ENCODE measurements at places on chromosomes 16 and 17.

- no peak for DNase-seq
Measured at GRCh38 chr17:80769936-80770625, 221.6 kb upstream of the CHMP6 start.

DNA sequence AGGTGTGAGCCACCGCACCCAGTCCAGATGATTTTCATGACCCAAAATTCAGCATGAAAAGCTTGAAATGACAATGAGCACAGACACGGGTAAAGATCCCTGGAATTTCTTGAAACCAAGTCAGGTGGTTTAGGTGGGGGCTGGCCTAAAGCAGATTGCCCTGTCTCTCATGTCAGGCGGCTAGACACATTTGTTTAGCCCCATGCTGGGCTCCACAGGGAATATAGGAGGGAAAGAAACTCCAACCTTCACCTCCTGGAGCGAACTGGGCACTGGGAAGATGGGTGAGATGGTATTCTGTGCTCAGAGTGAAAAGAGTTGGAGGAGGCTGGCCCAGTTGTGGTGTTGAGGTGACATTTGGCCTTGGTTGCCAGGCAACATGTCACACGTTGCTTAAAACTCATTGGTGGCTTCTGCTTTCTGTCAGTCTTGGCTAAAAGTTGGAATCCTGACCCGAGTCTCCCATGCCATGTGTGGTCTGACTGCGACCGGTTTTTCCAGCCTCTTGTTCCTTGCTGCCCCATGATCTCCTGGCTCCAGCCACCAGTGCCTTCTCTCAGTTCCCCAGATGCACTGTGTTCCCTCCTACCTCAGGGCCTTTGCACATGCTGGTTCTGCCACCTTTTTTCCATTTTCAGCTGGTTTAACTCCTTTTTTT lies 113.7 kb downstream of the ABCC6 start:
- DNase-seq = no peak

DNA sequence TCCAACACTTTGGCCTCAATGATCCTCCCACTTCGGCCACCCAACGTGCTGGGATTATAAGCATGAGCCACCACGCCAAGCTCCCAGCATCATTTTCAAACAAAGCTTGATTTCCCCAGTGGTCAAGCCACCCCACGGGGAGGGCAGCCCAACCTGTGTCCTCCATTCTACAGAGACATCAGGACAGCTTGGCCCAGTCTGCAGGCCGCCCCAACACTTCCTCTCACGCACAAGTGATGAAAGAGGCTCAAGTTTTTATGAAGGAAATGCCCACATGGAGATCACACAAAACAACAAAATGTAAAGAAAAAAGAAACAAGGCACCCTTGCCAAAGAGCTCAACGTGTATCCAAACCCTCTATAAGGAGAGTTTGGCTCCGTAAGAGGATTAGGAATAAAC lies 112.4 kb downstream of the XYLT1 start:
- no peak for DNase-seq

DNA sequence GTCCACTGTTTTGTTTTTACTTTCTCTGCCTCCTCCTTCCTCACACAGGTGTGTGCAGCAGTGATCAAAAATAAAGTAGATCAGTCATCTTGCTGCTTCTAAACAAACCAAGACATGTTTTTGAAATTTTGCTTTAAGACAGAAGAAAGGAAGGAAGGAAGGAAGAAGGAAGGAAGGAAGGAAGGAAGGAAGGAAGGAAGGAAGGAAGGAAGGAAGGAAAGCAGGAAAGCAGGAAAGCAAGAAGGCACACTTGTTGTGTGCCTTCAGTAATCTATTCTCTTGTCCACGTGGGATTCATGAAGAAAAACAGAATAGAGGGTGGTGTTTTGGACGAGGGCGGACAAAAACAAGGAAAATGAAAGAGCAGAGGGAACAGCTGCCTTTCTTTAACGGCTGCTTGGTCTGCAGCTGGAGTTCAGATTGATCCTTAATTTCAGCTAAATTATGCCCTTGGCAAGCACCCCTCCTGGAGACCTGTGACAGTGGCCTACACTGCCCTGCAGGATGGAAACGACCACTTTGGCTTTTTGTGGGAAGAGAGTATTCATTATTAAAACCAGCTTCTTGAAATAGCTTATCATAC lies 188.5 kb upstream of the IRX3 start:
- DNase-seq = no peak

DNA sequence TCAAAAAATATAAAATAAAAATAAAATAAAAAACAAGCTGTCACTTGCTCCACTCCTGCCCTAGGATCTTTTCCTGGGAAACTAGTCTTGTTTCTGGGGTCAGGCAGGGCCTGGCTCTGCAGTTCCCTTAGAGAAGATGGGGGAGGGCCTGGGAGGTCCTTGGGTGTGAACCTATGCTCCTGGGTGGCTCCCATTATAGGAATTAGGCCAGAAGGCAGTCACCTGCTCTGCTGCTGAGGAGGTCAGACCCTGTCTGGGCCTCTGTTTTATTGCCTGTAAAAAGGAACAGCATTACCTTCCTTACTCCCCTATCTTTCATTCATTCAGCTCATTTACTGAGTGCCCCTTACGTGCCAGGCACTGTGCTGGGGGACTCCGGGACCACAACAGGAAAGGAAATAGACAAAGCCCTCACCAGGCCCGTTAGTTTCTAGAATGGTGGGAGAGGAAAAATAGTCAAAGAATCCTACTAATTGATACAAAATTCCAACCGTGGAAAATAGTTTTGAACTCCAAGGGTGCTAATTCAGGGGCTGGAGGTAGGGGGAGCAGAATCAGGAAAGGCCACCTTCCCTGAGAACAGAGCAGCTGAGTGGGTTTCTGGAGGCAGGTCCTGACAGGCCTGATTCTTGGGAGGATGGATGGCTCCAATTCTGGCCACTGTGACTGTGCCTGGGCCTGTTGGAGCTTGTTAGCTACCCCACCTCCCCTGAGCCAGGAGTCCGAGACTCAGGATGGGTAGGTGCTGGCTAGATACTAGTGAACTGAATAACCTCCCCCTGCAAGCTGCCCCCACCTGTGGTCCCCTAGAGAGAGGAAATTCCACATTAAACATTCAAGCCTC lies 1.3 kb upstream of the SLC46A1 start:
- DNase-seq = no peak

GRCh38 chr16:70695331-70696070 lies 9.6 kb upstream of the MTSS2 start:
- DNase-seq = no peak

DNA sequence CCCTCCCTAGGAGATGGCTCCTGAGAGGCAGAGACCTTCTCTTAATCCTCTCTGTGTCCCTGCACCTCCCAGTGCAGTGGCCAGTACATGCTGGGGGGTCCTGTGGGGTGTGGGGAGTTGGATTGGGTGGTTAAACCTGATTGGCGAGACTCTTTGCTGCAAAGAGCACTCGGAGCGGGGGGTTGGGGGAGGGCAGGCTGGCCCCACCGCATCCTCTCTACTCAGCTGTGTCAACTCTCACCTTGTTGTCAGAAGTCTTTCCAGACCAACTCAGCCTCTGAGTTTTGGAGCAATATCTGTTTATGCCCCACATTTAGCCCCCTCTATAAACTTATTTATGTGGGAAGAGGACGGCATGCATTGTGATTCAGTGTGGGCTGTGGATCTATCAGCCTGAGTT lies 40.0 kb downstream of the SMARCE1 start:
- DNase-seq = no peak

- DNase-seq = no peak
Measured at GRCh38 chr16:80573700-80574120, 32.9 kb downstream of the DYNLRB2 start.

GRCh38 chr17:31721291-31722025 lies 137.6 kb downstream of the COPRS start:
- no peak for DNase-seq

DNA sequence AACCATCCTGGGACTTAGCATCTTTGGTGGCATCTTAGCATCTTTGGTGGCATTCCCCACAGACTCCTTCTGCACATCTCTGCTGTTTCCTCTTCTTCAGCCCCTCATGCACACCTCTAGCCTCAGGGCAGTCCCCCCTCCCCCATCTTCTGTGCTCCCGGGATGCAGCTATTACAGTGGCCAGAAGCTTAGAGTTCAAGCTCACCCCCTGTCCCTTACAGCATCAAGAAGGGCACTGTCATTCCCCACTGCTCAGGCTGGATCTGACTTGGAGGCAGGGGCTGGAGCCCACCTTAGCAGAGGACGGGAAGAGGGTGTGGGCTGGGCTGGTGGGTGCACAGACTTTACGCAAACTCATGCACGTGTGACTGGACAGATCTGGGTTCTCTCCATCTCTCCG lies 650 bp downstream of the EPN3 start:
- no peak for DNase-seq

GRCh38 chr17:66751771-66752170 lies 83.1 kb upstream of the CACNG5 start:
- no peak for DNase-seq

- no peak for DNase-seq
Measured at GRCh38 chr16:17446661-17447060, 24.1 kb downstream of the XYLT1 start.

DNA sequence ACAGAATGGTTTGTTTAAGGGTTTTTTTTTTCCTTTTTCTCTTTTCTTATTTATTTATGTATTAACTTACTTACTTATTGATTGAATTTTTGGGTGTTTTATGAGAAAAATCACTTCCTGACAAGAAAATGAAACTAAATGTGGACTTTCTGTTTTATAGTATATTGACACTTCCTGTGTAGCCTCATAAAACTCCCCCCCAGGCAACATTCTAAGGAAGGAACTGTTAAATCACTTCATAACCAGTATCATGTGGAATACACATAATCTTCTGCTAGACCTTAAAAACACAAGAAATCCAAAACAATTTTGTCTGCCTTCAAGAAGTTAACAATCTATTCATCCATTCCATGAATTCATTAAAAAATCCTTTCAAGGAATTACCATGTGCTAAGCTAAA lies 164.1 kb upstream of the TOM1L1 start:
- DNase-seq = no peak

DNA sequence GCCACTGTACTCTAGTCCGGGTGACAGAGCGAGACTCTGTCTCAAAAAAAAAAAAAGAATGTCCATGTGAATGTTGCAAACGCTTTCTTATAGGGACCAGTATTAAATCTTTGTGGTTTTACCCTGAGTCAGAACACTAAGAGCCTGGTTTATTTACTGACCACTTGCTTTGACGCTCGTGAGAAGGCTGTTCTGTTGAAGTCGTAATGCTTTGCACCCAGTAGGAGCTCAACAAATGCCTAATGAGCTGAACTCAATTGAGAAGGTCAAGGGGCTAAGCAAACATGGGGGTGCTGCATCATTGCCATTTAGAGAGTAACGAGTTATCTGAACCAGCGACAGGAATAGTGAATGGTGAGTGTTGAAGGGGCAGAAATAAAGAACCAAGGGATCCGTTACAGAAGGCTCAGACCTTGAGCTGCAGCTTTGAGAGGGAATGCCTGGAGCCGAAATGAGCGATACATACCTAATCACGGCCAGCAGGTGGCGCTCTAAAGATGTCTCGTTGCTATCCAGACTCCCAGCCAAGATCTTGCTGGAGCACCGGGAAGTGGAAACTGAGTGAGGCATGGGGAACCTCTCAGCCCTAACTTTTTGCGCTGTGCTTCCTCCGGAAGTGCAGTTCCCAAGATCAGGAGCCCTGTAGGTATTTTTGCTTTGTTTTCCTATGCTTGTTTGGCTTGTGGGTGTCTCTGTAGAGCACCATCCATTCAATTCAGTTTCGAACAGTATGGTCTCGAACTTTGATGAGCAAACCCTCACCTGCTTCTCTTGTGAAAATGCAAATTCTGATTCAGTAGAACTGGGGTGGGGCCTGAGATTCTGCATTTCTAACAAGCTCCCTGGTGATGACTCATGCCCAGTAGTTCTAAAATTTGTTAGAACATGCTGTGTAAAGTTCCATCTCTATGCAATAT lies 12.6 kb upstream of the RNF222 start:
- DNase-seq = peak; percentile 60

GRCh38 chr17:82285141-82285540 lies 11.6 kb upstream of the CSNK1D start:
- DNase-seq = no peak

DNA sequence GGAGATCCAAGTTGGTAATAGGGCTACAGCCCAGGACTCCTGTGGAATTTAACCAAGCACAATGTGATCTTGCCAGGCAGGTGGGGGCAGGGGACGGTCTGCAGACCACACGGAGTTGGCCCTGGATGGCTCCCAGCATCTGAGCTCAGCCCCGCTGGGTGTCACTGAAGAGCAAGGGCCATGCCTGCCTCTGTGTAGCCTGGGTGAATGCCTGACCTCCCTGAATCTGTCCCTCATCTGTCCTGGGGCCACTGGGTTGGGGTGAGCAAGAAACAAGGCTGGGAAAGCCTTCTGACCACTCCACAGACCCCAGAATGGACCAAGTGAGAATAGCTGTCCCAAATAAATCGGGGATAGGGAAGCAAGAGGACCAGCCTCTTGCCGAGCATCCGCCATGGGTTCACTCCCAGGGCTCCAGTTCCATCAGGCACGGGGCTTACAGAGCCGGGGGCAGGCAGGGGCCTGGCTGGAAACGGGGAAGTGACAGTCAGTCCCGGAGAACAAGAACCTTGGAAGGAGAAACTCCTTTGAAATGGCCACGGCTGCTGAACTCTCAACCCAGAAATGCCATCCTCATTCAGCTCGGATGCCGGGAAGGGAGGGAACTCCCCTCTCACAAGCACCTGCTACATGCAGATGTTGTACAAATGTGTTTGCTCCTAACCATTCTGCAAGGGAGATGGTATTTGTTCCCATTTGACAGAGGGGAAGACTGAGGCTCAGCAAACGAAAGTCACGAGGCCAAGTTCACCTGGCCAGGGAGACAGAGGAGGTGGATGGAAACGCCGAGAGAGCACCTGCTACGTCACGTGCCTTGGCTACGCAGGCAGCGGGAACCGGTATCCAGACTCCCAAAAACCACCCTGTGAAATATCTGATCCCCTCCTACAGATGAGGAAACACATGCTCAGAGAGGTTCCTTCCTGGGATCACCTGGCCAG lies 50.0 kb downstream of the RMI2 start:
- DNase-seq = no peak

- no peak for DNase-seq
Measured at GRCh38 chr17:18362698-18363100, 651 bp downstream of the SHMT1 start.

DNA sequence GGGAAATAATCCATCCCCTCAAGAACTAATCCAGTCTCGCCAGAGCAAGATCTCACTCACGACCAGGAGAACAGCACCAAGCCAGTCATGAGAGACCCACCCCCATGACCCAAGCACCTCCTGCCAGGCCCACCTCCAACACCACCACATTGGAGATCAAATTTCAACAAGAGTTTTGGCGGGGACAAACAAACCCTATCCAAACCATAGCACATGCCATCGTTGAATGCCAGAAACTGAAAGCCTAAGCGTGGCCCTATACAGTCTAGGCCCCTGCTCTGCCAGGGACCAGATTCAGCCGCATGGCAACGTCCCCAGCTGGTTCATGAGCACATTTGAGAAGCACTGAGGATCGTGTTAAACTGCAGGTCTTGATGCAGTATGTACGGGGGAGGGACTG lies 57.3 kb downstream of the AXIN2 start:
- no peak for DNase-seq

GRCh38 chr16:65908568-65908967 lies 457.9 kb upstream of the CDH5 start:
- DNase-seq = no peak

- DNase-seq = no peak
Measured at GRCh38 chr17:77453613-77454241, 313.0 kb downstream of the SEC14L1 start.
